ENCODE measurements at places on chromosomes 4 and X.
A peak's percentile ranks its signal among the peaks of the same experiment; 100 is the strongest.

DNA sequence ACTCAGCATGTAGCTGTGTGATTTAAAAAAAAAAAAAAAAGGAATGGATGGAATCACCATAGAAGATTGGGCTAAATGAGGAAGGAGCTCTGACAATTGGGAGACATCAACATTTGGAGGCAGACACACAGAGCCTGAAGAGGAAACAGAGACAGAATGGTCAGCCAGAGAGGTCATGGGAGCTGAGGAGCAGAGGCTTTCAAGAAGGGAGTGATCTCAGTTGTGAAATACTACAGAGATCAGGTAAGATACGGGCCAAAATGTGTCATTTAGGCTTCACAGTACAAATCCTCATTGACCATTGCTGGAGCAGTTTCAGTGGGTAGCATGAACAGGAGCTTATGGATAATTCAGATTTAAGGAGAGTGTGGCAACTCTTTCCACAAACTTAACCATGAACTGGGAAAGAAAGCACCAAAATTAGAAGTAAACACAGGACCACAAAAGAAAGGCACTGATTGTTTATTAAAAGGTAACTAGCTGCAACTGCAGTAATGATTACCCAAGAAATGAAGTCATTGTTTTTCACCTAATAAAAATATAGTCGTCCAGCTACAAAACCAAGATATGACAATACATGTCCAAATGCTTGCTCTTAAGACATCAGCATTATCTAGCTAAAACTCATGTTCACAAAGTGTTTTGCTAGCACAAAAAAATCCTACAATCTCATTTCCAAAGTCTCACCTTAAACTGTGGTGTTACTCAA lies 203.2 kb downstream of the DHX15 start:
- no peak for DNase-seq

DNA sequence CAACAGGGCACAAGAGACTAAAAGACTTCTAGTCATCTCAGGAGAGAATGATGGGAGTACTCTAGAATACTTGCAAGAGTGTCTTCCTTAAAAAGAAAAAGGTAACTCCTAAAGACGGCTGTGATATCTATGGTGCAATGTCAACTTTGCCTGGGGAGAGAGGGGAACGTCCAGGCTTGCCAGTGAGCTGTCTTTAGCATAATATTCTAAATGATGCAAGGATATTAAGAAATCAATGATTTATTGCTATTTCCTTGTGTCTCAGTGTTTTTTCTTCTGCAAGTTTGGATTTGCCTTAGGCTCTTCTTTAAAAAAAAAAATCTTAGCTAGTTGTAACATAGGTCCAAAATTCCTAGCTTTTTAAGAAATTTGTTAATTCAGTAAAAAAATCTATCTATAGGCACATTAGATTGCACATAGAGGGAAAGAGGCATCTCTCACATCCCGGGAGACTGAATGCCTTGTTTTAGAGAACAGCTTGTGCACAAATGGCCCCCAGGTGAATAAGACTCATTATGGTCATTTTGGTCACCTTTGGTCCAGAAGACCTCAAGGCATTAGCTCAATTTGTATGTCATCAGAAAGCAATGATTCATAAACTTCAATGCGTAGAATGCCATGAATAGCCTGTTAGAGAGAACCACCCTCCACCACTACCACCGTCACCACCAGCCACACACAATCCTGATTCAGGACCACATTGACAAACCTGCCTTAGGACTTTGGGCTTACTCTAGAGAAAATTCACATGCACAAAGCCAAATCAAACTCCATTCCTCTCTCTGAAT lies 104.1 kb downstream of the PALLD start:
- no peak for DNase-seq

DNA sequence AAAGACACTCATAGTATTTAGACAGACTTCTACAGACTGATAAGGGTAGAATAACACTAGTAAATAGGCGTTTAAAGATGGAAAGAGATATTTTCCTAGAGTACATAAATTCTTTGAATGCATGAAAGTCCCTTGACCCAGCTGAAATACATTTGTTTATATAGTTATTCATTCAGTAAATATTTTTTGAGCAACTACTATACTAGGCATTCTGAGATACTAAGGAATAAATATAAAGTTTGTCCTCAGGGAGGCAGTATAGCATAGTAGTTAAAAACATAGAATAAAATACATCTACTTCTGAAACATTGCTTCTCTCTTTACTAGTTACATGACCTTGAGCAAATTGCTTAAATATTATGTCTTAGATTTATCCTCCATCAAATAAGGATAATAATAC lies 27.4 kb downstream of the HMGN5 start:
- DNase-seq, result peak; percentile 0

DNA sequence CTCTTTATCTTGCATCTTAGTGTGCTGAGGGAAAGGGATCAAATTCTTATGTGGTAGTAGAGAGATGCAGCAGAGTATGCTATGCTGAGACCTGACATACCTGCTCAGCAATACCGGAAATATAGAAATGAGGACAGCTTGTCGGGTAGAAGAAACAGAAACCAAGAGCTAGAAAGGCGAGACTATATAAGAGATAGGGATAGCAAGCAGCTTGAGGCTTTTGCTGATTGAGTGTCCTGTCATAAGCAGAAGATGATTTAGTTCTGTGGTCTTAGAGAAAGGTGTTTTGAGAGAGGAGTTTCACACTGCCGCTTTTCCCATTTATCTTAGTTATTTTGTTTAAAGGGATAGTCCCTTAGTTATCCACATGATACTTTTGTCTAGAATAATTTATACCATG lies 31.7 kb downstream of the USP9X start:
- peak; percentile 24 for DNase-seq

DNA sequence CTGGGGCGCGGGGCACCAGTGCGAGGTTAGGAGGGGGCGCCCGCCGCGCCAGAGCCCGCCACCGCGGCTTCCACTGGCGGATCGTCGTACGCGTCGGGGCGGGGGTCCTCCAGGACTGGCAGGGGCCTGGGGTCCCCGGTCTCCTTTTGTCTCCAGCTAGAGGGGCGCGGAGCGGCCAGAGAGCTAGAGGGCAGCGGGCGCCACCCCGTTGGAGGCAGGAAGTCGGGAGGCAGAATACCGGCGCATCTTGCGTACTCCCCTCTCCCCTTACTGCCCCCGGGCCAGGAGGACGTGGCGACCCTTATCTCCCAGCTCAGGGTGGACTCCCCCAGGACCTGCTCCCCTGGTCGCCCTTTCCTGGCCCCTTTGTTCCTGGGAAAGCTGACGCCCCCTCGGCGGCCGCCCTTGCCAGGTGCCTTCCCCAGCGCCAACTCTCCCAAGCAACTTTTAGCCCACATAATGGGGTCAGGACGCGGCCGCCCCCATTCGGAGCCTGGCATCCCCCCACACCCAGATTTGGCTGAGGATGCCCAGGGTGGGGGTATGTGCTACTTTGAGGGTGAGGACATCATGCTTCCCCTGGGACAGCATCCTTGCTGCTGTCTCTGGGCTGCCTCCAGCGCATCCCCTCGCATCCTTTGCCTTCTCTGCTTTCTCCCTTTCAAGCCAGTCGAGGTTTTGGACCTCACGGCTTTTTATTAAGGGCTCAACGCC lies 933 bp downstream of the CNKSR2 start:
- DNase-seq, result peak; percentile 9

GRCh38 chrX:9180623-9181022 lies 146.7 kb upstream of the FAM9B start:
- no peak for DNase-seq

DNA sequence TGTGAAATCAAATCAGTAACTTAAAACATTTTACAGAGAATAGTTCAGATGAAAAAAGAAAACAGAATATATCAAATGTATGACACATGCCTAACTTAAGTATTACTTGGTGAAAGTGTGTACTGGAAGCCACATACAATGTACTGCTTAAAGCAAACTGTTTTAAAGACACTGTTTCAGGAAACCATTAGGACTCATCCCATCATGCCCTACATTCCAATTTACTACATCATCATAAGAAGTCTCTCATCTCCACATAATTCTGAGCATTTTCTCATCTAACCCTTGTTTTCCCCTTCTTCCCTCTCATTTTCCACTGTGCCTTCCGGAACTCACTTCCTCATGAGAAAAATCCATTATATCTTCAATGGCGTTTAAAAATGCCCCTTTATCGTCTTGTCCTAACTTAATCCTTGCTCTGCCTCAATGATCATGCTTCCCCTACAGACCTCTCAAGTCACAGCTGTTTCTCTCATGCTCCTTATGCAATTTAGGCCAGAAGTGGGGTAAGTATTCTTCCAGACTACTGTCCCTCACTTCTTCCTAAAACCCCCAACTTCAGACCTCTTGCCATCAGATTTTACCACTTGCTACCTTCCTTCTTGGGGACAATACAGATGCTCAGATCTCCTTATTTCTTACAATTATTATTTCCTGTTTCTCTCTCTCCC lies 26.8 kb upstream of the FGF5 start:
- DNase-seq, result no peak

DNA sequence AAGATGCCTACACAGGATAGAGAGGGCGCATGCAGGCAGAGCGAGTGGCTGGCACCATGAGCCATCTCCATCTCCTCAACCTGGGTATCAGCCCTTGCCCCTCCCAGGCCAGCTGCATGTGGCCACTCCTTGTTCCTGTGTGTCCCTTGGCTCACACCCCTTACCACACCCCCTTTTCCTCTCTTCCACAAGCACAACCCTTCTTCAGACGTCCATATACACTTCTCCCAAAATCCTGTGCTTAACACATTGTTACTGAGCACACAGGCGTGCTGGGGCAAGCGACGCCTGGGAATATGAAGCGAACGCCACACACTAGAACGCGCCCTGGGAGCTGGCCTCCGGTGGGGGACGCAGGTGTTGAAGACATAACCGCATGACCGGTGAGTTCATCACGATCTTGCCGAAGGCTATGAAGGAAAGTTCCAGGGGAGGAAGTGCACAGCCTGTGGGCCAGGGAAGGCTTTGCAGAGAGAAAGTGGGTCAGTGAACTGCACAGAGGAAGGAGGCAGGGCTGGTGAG lies 19.1 kb upstream of the KIAA0232 start:
- no peak for DNase-seq

DNA sequence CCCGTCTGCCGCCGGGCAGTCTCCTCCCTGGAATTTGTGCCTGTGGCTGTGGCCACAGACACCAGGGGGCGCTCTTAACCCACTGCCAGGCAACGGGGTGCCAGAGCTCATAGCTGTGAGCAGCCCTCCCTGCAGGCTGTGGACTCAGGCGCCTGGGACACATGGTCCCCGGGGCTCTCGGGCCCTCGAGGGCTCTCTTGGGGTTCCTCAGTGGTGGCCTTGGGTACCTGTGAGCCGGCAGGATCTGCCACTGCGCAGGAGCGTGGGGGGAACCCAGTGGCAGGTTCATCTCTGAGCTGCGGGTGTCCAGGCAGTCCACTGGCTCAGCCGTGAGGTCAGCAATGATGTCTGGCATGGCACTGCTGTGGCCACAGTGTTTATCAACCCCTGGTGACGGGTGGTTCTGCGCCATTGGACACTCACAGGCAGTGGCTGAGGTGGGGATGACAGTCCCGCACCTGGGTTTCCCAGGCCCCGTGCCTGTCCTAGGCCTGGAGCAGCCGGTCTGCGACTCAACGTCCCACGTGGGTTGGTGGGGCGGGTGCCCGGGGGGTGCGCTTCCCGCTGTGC lies 37.2 kb downstream of the PCGF3 start:
- DNase-seq, result peak; percentile 94

DNA sequence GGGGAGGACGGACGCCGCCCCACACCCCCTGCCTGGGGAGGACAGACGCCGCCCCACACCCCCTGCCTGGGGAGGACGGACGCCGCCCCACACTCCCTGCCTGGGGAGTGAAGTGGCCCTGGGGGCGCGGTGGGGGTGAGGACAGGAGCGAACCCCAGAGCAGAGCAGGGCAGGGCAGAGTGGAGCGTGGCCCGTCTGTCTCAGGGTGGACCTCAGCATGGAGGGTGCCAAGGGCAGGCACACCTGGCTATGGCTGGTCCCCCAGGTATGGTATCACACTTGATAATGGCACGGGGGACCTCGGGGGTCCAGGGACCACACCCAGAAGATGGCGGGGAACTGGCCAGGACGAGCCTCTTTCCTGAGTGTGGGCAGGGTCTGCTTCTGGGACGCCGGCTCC lies 9.6 kb downstream of the LRPAP1 start:
- DNase-seq, result no peak

DNA sequence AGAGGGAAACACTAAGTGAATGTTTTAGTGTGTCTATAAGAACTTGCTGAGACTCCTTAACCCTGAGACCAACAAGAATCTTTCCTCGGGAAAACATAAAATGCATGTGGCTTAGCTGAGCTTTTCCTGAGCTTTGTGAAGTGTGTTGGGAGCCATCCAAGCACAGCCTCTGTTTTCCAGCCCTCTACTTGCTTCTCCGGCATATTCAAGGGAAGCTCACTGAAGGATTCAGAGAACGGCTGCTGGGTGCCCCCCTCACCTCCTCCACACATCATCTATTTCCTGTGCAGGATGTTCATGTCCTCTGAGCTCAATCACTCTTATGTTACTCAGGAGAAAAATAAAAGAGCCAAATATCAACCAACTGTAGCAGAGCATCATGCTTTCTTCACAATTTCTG lies 492.1 kb downstream of the IL15 start:
- no peak for DNase-seq

- DNase-seq, result no peak
These were observed 450.7 kb downstream of the UBE2NL start for GRCh38 chrX:144334577-144334976.

GRCh38 chr4:52235552-52236201 lies 184.6 kb downstream of the SPATA18 start:
- DNase-seq, result no peak

GRCh38 chr4:150828159-150828558 lies 186.9 kb downstream of the LRBA start:
- peak; percentile 55 for DNase-seq

DNA sequence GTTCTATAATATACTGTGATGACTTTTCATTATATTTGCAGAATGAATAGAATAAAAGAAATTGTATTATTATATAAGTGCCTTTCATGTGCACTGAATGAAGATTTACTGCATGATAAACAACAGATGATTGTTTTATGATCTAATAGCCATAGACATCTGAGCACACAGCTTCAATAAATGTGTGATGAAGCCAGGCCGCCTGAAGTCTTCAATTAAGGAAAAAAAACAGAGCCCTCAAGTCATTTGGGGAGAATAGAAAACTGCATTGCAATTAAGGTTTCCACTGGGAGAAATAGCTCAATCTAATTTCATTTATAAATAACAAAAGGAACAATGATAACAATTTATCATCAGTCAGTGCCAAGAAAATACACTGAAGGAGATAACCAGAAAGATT lies 955.2 kb downstream of the FSTL5 start:
- no peak for DNase-seq

DNA sequence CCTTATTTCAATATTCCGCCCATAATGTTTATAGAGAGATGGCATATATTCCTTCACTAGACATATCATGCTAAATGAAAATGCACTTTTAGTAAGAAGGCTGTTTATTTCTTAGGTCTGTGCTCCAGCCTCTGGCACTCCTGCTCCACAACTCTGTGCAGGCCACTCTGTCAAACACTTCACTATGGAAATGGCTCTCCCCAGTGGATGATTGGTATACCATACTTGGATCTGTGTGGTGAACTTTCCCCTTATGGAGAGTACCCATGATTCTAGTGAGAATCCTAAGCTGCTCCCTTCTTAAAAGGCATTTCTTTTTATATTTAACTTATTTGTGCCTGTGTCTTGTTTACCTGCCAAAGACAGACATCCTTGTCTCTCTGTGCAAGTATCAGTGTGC lies 480.1 kb upstream of the GALNT7 start:
- no peak for DNase-seq

- peak; percentile 23 for DNase-seq
These were observed 2.0 kb downstream of the MSX1 start for GRCh38 chr4:4861390-4862018.

GRCh38 chr4:186904101-186904500 lies 180.4 kb upstream of the FAT1 start:
- no peak for DNase-seq

GRCh38 chrX:44675362-44676024 lies 132.8 kb upstream of the FUNDC1 start:
- no peak for DNase-seq

- DNase-seq, result no peak
These were observed 178.2 kb upstream of the FAT1 start for GRCh38 chr4:186901850-186902249.

Data from GM20000 (cell line).